ENCODE measurements at places on chromosomes 4 and X. TPM values are rescaled to one million over a fixed set of nuclear protein-coding genes. Genes with fewer than 3 reads are reported as not detected.

SSX5 gene
- total RNA-seq = not detected

SMIM43 gene
- 2.5 TPM for total RNA-seq

TNIP2 gene
- 3.9 TPM for total RNA-seq

TRIM61 gene
- total RNA-seq = 0.98 TPM

SRPX gene
- total RNA-seq = 2.0 TPM

JAKMIP1 gene
- total RNA-seq = 22.9 TPM

SLAIN2 gene
- 103 TPM for total RNA-seq

NEIL3 gene
- 2.2 TPM for total RNA-seq

GLOD5 gene
- total RNA-seq = not detected

SLC9A6 gene
- 99.6 TPM for total RNA-seq

APLN gene
- total RNA-seq = 4.2 TPM

CLDN34 gene
- not detected for total RNA-seq

FAM50A gene
- 15.5 TPM for total RNA-seq

PPARGC1A gene
- 3.9 TPM for total RNA-seq

RRH gene
- total RNA-seq = 0.25 TPM

PLAC8 gene
- total RNA-seq = 0.49 TPM

EPHA5 gene
- total RNA-seq = 128 TPM

ETDB gene
- total RNA-seq = not detected

HTN3 gene
- total RNA-seq = not detected

RBM41 gene
- 21.6 TPM for total RNA-seq

SOWAHB gene
- 3.9 TPM for total RNA-seq

CLCN4 gene
- 66.1 TPM for total RNA-seq

GPR82 gene
- total RNA-seq = not detected

SLC10A6 gene
- total RNA-seq = 0.49 TPM

YY2 gene
- 0.98 TPM for total RNA-seq

Measured in temporal lobe (tissue), 4 donors.